ENCODE measurements at places on chromosomes 2 and 18.

DNA sequence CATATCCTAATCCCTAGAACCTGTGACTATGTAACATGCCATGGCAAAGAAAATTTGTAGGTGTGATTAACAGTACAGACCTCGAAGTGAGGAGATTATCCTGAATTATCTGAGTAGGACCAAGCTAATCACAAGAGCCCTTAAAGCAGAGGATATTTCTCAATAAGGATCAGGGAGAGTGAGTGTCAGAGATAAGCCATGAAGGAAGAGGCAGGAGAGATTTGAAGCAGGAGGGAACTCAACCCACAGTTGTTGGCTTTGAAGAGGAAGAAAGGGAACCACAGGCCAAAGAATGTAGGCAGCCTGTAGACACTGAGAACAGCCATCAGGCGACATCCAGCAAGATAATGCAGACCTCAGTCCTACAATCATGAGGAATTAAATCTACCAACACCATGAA lies 229.3 kb downstream of the NBAS start:
- no peak for DNase-seq

DNA sequence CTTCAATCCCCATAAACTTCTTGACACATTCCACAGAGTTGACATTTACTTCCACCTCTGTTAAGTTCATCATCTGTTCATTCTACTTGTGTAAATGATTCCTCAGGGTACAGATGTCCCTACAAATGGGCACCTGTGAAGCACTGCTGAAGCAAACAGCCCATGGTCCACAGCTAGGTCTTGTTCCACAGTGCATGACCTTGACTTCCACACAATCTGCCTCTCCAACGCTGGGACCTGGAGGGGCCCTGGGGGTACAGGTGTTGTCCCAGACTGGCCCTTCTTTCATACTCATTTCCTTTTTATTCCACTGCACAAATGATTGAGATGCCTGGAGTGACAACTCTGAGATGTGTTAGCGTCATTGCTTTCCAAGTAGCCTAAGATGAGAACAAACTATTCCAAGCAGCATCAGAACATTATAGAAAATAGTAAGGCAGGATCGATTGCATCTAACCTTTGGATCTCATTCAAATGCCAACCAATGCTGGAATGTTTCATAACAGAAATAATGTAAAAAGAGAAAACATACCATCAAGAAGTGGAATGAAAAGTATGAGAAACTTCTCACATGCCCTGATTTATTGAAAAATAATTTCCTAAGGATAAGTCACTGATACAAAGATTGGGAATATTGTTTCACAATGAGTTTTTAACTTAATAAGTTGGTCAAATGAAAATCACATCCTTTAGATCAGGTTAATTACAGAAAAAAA lies 31.2 kb downstream of the PIEZO2 start:
- DNase-seq, result no peak

- DNase-seq, result no peak
These were observed 41.3 kb upstream of the ITM2C start for GRCh38 chr2:230823264-230823964.

- no peak for DNase-seq
These were observed 29.7 kb downstream of the NAB1 start for GRCh38 chr2:190678444-190679162.

GRCh38 chr2:200677721-200678532 lies 92.1 kb downstream of the AOX1 start:
- DNase-seq, result no peak

DNA sequence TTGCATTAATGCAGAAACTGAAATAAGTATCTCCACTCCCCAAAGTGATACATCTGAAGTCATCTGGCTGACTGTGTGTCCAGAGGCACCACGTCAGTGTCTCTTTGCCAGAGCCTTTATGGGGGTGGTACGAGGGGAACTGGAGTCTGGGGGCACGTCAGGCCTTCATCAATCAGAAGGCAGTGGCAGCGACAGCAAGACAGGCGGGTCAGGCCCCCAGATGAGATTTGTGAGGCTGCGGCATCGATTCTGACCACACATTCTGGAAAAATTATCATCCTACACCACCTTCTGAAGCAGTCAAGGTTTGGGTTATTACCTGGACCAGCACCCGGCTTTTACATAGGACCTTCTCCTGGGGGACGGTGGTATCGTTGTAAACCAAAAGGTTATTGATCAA lies 223.6 kb downstream of the GBX2 start:
- DNase-seq, result no peak

- no peak for DNase-seq
These were observed 8.9 kb downstream of the GDF7 start for GRCh38 chr2:20675701-20676352.

DNA sequence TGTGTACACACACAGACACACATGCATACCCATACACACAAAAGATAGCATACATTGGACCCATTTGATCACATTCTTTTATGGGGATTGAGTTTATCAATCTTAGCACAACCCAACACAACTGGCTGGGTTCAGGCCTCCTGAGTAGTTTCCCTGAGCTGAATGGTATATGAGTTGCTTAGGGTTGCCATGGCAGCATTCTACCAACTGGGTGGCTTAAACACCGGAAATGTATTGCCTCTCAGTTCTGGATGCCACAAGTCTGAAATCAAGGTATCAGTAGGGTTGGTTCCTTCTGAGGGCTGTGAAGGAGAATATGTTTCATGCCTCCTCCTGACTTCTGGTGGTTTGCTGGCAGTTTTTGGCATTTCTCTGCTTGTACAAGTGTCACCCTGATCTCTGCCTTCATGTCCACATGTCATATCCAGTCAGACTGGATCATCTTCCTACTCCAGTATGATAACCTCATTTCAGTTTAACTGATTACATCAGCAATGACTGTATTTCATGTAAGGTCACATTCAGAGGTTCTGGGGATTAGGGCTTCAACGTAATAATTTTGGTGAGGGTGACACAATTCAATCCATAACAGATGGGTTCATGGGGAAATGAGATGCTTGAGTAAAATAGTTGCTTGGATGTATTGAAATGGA lies 212.7 kb downstream of the KCNE4 start:
- DNase-seq, result no peak

- no peak for DNase-seq
These were observed 82.4 kb upstream of the PELI1 start for GRCh38 chr2:64226611-64227010.

DNA sequence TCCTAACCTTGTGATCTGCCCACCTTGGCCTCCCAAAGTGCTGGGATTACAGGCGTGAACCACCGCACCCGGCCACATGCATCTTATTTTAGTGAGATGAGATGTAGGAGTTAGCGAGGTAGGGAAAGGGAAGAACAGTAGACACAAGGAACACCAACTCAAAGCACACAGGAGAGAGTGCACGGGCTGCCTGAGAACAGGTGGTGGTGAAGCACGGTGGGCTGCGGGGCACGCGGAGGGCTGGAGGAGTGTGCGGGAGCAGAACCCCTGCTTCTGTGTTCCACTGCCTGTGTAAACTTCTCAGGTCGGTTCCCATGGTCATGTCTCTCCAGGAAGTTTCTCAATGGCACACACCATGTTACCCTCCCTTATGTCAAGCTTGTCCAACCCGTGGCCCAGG lies 38.7 kb downstream of the PROC start:
- DNase-seq, result no peak
